NCI-H187 (cell line): ENCODE measurements at places on chromosomes 7 and 10.
A peak's percentile ranks its signal among the peaks of the same experiment; 100 is the strongest.

DNA sequence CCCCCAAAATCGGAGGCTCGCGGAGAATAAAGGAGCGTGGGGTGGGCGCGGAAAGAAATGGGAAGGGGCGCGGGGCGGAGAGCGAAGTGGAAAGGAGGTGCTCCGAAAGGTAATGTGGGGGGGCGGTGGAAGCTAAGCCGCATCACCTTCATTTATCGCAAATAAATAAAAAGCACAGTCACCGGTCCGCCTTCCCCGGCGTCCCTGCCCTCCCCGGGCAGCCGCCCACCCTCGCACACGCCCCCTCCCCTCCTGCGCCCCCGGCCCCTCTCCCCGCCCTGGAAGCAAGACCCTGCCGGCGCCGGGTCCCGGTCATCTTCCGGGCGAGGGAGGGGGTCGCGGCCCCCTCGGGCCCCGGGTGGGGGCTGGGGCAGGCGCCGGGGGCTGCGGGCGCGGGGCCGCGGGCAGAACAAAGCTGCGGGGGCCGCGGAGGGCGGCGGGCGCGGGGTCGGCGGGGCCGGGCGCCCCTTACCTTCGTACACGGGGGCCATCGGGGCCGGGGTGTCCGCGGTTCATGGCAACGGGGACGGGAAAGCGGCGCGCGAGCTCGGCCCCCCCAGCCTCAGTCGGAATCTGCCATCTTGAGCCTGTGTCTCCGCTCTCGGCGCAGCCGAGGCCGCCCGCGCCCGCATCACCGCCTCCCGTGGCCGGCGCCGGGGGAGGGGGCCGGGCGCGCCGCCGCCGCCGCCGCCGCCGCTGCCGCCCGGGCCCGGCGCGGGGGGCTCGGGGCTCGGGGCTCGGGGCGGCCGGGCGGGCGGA lies 486 bp downstream of the HIPK2 start:
- DNase-seq = no peak

DNA sequence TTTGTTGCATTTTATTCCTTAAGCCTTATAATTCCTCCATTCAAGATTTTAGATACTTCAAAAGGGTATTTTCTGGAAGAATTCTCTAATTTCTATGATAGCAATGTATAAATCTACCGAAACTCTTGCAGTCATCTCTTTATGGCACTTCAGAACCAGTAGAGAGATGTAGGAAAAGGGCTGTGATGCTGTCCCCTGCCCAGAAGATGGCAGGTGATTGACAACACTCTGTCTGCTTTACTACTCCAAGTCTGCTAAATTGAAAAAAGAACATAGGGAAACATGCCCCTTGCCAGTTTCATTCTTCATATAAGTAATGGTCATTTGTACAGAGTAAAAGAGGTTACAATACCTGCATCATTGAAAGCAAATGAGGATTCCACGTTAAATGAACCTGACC lies 5.1 kb downstream of the TCTN3 start:
- DNase-seq = no peak

DNA sequence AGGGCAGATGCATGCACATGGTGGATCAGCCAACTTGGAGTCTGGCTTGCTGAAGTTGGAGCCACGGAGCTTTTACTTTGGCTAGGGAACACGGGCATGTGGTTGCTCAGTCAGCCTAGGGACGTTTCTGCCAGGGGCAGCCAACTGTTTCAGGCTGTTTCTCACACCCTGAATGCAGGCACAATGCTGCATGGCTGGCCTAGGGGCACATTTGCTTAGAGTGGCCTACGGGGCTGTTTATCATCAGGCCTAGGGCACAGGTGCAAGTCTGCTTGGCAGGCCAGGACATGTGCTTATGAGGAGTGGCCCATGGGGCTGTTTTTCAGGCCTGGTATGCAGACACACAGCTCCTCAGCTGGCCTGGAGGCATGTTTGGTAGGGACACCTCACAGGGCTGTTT lies 107.4 kb downstream of the GSAP start:
- DNase-seq = no peak

- DNase-seq = no peak
Measured at GRCh38 chr7:135690566-135690965, 28.3 kb downstream of the STMP1 start.

- no peak for DNase-seq
Measured at GRCh38 chr7:81420526-81421226, 349.2 kb downstream of the HGF start.

DNA sequence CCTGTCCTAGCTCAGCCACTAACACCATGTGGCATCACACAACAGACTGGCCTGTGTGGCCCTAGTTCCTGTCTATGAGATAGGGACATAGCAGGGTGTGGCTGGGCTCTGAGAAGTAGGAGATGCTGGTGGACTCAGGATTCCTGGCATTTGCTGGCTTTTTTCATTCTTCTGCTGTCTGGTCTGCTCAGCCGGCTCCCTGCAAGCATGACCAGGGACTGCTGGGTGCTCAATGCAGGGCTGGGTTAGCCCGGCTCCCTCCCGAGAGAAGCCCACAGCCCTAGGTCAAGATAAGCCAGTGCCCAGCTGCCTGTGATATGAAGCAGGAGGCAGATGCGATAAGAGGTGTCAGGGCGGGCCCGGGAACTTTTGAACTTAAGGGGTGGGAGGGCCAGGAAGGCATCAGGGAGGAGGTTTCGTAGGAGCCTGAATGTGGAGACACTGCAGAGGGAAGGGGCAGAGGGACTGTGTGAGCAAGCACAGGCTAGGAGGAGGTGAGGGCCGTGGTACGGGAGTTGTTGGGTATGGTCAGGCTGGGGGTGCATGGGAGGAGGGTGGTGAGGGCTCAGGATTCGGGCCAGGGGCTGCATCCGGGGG lies 3.5 kb downstream of the AQP1 start:
- no peak for DNase-seq

DNA sequence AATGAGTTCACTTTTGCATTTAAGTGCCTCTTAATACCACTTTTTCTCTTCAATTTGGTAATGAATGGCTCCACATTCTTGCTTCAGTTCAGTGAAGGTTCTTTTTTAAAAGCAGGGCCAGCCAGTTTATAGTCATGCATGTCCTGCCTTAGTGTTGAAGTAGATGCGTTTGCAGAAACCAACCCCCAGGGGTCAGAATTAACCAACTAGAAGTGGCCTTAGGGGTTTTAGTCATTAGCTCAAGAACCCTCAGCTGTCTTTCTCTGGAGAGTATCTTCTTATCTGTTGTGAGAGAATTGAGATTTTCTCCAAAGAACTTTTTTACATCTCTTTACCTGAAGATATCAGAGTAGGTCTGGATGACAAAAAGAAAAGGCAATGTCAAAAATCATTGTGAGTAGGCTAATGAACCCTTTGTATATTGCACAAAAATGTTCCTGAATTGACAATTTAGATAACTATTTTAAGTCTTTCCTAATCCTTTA lies 82.2 kb downstream of the PIK3CG start:
- DNase-seq = peak; percentile 68

- DNase-seq = no peak
Measured at GRCh38 chr7:21500117-21500832, 42.6 kb upstream of the DNAH11 start.

DNA sequence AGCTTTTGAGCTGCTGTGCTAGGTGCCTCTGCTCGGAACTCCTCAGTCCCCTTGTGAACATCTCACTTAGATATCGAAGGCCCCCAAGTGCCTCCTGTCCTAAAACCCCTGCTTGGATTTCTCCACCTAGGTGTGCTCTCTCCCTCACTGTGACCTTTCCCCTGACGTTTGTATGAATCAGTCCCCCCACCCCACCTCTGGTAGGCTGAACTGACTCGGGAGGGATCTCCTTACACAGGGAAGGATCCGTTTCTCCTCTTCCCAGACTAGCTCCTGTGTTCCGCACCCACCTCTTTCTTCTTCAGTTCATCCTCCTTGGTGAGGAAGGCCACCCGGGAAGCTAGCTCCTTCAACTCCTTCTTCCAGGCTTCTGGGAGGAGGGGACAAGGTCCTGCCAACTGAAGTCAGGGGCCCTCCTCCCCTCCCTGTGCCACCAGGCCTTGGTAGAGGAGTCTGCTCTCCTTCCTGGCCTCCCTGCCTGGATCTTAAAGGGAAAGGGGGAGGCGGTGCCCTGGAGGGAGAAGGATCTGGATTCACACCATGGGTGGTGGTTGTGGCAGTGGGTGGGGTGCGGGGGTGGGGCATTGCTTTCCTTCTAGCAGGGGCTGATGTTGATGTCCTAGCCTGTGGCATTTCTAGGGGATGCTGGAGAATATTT lies 6.8 kb downstream of the TBATA start:
- DNase-seq = no peak

DNA sequence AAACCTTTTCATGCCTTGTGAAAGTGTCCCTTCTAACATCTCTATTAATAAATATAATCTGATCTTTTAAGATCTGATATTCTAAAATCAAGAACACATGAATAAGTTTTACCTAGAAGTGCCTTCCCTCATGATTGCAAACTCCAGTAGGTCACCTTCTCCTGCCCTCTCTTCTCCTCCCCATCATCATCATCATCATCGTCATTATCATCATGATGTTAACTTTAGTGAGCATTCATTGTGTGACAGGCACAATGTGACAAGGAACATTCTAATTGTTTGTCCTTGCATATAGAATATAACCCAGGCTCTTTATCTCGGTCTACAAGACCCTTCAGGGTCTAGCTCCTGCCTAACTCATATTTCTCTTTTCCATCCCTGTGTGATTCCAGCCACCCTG lies 51.7 kb downstream of the CUBN start:
- DNase-seq = no peak

- no peak for DNase-seq
Measured at GRCh38 chr10:125154529-125154928, 5.8 kb downstream of the CTBP2 start.

GRCh38 chr7:2869981-2870380 lies 25.9 kb upstream of the GNA12 start:
- no peak for DNase-seq

GRCh38 chr7:123995617-123996326 lies 37.1 kb downstream of the TMEM229A start:
- DNase-seq = no peak

DNA sequence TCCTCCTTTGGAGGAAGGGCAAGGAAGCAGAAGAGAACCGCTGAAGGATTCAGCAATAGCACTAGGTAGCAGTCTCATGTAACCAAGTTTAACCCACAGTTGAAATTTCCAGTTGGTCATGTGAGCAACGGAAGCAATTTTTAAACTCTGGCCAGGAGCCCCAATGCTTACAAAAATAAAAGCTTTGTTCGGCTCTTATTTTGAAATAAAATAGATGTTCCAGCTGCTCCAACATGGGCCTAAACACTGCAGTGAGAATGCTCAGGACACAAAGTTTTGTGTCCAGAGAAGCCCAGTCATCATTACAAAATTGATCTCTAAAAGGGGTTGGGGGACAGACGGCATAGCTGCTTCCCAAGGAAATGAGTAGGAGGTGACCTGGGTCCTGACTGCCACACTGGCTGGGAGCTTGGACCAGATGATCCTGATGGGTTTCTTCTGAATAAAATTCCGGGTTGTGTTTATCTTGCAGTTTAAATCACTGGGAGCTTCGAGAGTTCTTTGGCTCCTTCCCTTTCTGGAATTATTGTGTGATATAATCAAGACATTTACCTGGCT lies 452 bp upstream of the TMEM140 start:
- DNase-seq = no peak

DNA sequence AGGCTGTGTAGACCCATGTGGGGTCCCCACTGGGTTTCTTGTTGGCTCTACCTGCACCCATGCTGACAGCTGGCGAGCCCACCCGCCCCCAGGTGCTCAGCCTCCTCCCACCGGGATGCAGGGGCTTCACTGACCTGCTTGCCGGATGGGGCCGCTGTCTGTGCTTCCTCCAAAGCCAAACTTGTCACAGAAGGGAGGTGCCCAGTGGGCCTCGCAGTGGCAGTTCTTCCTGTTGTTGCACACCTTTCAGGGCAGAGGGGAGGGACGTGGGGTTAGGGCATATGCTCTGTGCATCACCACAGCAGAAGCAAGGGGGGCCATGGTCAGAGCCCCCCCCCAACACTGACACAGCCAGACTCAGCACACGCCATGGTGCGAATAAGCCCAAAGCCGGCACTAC lies 146.5 kb downstream of the FANK1 start:
- DNase-seq = no peak

GRCh38 chr7:134557391-134557790 lies 8.5 kb downstream of the AKR1B15 start:
- no peak for DNase-seq

DNA sequence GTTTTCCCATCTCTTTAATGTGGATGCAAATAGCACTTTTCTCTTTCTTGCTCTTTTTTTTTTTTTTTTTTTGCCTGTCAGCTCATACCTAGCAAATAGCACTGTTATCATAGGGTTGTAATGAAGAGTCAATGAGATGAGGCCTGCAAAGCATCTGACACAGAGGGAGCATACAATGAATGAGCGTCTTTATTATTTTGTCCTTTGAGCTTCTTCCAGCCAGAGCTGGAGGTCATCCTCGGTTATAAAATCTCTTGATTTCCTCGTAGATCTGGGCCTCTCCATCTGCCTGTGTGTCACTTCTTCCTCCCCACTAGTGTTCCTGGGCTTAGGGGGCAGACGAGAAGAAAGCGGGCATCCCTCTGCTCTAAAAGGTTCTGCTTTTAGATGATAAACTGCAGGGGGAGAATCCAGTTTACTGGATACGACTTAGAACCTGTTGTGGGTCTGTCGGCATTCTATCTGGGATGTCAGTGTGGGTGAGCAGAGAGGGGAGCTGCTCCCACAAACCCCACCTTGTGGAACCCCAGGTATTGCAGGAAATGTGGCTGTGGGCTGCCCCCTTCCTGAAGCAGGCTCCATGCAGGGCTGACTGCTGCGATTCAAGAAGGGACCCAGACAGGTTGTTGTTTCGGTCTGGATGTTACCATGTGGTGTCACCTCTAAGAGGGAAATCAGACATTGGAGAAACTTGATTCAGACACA lies 135.8 kb upstream of the GPR26 start:
- DNase-seq = no peak

DNA sequence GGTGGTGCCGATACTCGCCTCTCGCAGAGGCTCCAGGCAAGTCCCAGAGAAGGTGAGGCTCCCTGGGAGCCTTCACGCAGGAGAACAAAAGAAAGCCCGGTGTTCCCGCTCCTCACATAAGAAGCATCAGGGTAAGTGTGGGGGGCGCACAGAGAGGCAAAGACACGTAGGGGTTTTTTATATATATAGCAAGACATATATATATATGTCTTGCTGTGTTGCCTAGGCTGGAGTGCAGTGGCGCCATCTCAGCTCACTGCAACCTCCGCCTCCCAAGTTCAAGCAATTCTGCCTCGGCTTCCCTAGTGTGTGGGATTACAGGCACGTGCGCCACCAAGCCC lies 61.3 kb downstream of the PDIA4 start:
- no peak for DNase-seq

DNA sequence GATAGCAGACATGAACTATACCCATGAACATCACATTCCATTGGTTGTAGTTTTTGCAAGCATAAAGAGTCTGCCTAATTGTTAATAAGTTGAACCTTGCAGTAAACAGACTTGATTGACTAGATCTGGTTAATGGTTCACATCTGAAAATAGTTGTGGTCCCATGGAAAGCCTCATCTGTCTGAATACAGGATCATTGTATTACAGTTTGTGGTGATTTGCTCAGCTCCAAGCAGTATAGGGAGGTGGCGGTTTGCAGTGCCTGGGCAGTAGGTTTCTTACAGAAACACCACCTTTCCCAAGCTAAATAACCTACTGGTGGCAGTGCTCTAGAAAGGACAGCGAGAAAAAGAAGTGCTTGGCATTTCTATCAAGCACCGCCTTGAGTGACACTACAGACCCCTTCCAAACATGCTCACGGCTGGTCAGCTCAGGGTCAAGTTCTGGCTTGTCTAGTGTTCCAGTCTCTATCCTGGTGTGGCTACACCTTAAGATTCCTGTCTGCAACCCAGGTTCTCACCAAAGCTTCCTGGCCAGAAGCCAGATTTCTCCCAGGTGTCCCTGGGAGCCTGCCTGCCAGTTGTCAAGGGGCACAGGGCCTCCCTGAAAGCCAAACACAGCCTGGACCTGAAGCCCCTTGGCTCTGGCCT lies 119.9 kb downstream of the FANK1 start:
- DNase-seq = no peak
